ENCODE measurements at places on chromosomes 13 and 19.

DNA sequence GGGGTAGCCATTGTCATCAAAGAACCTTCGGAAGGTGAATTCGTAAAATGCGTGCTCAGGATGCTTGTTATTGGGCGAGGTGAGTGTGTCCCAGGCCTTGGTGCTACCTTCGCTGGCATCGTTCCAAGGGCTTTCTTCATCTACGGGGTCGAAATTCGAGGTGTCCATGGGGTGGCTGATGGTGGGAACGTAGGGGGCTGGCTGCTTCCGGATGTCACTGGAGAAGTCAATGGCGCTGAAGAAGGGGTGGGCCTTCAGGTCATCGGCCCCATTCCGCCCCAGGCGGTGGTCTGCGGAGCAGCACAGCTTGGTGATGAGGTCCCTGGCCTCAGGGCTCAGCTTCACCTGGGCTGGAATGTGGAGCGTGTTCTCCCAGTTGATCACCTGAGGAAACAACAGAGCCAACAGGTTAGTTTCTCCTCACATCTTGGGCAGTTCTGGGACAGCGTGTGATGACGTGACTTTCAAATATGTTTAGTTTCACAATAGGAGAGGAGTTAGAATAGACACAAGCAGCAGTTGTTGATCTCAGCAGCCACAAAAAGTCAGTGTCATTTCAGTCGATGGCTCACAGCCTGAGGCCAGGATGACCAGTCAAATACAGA lies 72.5 kb upstream of the XPO4 start:
- DNase-seq, result no peak

DNA sequence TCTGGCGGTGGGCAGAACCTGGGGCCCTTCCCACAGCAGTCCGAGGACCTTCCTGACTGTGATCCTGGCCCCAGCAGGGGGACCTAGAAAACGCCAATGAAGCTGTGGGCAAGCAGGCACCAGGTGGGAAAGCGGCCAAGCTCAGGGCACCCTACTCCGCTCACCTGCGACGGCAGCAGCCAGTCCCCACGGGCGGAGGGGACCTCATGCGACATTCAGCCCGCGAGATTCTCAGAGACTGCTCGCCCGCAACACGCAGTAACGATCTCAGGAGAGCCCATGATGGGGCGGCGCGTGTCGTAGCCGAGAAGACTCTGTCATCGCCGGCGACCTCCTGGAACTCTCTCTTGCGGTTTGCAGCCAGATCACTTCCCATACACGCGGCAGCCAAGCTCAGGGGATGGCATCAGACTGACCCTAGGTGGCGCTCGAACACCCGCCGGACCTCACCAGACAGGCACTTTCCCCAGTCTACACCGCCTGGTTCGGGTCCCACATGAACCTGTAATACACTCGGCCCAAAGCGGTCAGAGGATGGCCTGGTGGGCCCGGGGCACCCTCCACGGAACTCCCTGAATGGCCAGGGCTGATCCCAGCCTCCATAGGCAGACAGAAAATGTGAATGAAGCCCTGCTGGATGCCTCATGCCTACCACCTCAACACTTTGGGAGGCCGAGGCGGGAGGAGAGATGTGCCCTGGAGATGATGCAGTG lies 26.5 kb downstream of the MAN2B1 start:
- peak; percentile 78 for DNase-seq

- DNase-seq, result no peak
Measured at GRCh38 chr13:59047546-59047945, 1116.2 kb downstream of the DIAPH3 start.

DNA sequence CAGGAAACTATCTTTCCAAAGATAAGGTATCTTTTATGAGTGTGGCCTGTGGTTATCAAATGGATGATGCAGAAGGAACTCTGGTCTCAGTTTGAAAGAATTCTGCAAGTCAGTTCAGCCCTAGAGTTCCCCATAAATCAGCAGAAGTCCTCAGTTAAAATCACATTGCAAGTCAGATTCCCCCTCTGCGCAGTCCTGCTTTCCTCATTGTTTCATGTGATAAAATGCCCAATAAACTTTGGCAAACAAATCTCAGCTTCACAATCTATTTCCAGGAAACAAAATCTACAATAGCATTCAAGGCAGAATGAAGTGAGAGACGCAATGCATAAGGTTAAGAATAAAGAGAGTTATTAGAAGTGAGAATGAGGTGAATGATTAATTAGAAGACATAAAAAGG lies 216.3 kb upstream of the KLHL1 start:
- DNase-seq, result no peak

GRCh38 chr13:65834897-65835296 lies 1395.2 kb downstream of the PCDH9 start:
- DNase-seq, result no peak
